ENCODE measurements at places on chromosomes 2 and 18.
A peak's percentile ranks its signal among the peaks of the same experiment; 100 is the strongest.

DNA sequence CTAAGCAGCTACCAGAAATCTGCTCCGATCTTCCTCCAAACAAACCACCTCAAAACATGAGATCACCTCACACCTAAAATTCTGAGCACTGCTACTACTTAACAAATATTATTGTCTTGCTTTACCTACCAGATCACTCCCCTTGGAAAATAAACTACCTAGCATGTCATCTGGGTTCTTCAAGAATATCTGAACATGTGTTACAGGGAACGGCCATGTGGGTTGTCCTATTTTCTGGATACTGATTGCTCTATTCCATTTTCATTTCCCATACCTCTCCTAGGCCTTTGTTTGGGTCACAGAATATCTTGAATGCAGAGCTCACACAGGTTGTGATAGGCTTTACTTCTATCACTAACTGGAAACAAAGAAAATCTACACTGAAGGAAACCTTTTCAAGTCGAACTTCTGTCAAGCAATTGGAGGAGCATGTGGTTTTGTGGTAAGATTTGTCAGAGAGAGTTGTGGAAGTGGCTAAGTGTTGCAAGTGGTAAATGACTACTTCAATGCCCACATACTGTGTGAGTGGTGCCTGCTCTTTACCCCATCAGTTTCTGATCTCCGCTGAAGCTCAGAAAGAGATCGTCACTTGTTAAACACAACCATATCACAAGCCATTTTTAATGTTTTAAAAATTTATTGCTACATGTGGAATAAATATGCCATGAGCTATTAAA, 739.1 kb upstream of the ZEB2 start:
- DNase-seq, result peak; percentile 33

GRCh38 chr2:177894546-177894945, 178.0 kb downstream of the PDE11A start:
- DNase-seq, result no peak

GRCh38 chr2:68225119-68225632, 27.2 kb downstream of the PPP3R1 start:
- DNase-seq, result no peak

- DNase-seq, result no peak
Measured at GRCh38 chr2:158103411-158104012, 1.8 kb downstream of the UPP2 start.

DNA sequence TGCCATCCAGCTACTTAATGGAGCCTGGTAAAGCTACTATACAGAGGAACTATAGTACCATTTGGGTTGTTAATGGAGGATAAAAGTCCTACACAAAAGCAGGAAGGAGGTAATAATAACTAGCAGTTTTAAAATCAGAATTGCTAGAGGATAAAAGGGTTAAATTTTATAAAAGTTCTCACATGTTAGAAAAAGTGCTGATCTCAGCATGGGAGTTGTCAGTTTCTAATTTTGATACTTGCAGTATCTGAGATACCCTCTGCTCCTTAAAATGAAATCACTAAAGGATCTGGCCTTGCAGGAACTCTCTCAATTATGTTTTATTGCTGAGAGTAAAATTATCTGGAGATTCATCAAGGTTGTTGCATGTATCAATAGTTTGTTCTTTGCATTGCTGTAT, 272.2 kb upstream of the GYPC start:
- no peak for DNase-seq

DNA sequence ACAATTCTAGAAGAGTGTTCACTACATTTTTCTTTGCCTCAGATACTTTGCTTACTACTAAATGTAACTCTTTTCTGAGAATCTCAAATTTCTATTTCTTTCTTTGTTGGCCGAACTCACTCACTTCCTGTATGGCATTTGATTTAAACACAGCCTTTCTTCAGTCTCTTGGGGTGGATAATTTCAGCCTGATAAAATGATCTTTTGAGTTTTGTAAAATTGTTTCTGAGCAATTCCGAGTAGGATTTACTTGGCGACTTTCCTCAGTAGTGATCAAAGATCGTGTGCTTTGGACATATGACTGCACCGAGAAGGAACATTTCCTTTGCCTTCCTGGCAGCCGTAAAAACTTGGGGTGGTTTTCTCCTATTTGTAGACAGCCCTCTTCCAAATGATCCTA, 127.4 kb downstream of the DCDC2C start:
- no peak for DNase-seq

- no peak for DNase-seq
Measured at GRCh38 chr2:156933645-156934225, 323.8 kb upstream of the GALNT5 start.
